ENCODE measurements at places on chromosomes 1 and 21. TPM values are rescaled to one million over a fixed set of nuclear protein-coding genes. Genes with fewer than 3 reads are reported as not detected.

GRCh38 chr21:31750843-31751242 lies 18.9 kb upstream of the SCAF4 start:
- H3K27ac ChIP-seq = no peak overlapping the region
- H3K27me3 ChIP-seq = no peaks in the 10 kb centered on the region
- no peaks in the 10 kb centered on the region for H3K4me1 ChIP-seq
- H3K4me3 ChIP-seq = no peak overlapping the region
- DNase-seq = no peak

GRCh38 chr1:63818567-63819325 lies 44.9 kb downstream of the ROR1 start:
- DNase-seq = no peak
- no peak overlapping the region for H3K4me3 ChIP-seq
- peaks cover 33% of the 10 kb centered on the region for H3K4me1 ChIP-seq
- no peaks in the 10 kb centered on the region for H3K27me3 ChIP-seq
- no peak overlapping the region for H3K27ac ChIP-seq
- H3K36me3 ChIP-seq = no peaks in the 10 kb centered on the region

Gene KCNE1
- 0.31 TPM for total RNA-seq

Gene FCRLB
- 1.0 TPM for total RNA-seq
